ENCODE measurements at places on chromosomes 7 and 10.

DNA sequence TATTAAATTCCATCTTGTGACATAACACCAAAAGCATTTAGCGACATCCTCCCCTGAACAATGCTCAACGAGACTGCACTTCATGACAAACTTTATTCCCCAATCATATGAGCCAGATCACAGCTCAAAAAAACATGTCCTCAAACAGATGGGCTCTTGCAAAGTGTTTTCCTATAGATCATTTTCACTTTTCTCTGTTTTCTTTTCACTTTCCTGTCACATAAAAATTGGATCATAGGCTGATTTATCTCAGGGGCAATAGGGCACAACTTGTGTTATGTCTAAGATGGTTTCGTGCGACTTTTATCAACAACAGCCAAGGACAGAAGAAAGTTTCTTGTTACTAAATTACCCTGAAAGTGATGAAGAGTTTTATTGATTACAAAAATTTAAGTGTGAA, 206.1 kb downstream of the WDR11 start:
- no peak for DNase-seq

- DNase-seq = no peak
These were observed 38.1 kb upstream of the AGBL3 start for GRCh38 chr7:134948246-134948645.

GRCh38 chr7:143318661-143319060, 2.8 kb downstream of the CLCN1 start:
- DNase-seq = no peak

DNA sequence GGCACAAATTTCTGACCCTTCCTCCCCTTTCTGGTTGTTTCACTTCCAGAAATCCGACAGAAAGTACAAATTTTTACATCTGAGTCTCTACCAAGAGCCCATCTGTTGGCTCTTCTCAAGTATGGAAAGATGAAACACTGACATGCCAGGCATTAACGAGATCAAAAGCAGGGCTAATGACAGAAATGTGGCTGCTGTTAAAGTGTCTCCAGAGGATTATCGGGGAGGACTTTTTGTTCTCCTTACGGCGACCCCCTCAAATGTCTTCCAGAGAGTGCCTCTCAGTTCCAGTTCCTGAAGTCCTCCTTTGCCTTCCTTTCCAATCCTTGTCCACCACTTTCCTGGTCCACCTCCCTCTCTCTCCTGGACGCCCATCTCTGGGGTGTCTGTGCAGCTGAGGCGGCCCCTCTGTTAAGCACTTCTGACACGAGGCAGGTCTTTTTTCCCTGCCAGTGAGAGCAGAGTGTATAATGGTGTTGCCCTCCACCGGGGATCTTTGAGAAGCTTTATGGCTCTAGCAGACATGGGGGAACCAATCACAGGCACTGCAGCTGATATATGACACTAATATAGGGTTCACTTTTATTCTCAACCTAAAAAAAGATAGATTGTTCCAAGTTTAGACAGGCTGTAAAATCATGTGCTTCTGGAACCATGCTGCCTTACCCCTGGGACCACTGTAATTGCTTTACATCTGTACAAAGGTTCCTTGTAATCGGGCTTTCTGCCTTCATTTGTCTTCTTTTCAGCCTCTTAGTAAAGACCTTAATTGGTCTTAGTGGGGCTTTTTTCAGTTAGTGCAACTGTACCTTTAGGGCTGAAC, 757.1 kb downstream of the AUTS2 start:
- no peak for DNase-seq

GRCh38 chr7:108818742-108819141, 249.1 kb downstream of the DNAJB9 start:
- DNase-seq = no peak

GRCh38 chr10:70699659-70700174, 27.4 kb downstream of the ADAMTS14 start:
- no peak for DNase-seq

- DNase-seq = no peak
These were observed 119.5 kb downstream of the SEC23IP start for GRCh38 chr10:120012131-120012400.

DNA sequence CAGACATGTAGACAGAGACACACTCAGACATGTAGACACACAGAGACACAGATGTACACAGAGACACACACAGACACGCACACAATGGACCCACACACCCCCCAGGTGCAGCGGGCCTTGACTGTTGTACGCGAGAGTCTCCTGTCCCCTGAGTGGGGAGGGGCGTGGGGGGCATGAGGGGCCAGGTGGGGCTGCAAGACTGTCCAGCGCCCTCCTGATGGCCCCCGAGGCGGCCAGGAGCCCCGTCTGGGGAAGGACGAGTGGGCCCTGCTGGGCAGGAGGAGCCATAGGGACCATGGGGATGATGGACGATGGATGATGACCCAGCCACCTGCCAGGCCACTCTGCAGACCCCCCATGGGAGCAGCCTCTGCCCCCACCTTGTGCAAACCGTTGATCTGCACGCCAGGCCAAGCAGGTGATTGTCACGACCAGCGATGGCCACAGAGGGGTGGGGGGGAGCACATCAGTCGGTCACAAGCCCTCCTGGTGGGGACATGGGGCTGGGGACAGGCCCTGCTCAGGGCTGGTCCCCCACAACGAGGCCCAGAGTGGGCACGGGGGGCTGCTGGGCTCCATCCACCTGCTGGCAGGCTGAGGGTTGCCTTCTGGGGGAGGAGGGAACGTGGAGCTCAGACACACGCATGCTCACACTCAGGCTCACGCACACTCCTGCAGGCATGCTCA, 11.6 kb downstream of the VENTX start:
- DNase-seq = no peak

DNA sequence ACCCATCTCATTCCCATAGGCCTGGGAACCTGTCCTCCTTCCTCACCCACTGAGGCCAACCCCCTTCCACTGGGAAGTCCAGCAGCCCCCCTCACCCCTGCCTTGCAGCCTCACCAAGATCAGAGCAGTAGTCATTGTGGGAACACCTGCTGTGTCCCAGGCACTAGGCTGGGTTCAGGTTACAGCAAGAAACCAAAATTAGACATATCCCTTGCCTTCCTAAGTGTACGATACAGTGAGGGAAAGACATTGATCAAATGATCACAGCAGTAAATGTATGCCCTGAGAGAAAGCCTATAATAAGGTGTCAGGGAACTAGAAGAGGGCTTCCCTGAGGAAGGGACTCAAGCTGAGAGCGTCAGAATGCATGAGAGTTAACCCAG, 17.0 kb upstream of the C10orf105 start:
- no peak for DNase-seq

- DNase-seq = no peak
These were observed 32.9 kb downstream of the ENTPD1 start for GRCh38 chr10:95788830-95789229.

DNA sequence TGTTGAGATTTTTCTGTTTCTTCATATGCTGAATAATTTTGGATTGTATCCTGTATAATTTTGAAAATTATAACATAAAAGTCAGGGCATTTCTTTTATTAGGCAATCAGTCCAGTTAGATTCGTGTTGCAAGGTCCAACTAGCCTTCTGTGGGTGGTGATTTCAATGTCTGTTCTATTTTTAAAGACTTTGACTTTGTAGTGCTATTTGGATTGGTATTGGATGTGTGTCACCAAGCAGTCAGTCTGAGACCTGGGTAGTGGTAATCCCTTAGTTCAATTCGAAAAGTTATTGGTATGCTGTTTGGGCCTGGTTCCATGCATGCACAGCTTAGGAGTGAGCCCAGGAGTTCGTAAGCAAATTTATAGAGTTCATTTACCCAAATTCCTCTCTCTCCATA, 82.2 kb downstream of the EPDR1 start:
- no peak for DNase-seq

DNA sequence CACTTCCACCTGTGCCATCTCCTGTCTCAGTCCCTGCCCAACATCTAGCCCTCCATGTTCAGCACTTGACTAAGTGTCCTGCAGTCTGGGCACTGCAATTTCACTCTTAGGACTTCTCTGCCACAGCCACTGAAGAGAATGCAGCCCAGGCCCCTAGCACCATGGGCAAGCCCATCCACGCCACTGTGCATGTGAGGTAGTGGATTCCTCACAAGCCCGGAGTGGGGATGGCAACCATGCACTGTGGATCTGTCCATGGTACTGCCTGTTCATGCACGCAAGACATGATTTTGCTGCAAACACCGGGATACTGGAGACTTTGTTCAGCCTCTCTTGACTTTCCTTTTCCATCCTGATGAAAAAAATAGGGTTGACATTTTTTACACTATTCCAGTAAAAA, 12.3 kb downstream of the DDC start:
- no peak for DNase-seq

- DNase-seq = no peak
These were observed 79.2 kb downstream of the CCDC3 start for GRCh38 chr10:12922117-12922900.

GRCh38 chr10:31975157-31975765, 46.6 kb upstream of the ARHGAP12 start:
- DNase-seq = no peak

DNA sequence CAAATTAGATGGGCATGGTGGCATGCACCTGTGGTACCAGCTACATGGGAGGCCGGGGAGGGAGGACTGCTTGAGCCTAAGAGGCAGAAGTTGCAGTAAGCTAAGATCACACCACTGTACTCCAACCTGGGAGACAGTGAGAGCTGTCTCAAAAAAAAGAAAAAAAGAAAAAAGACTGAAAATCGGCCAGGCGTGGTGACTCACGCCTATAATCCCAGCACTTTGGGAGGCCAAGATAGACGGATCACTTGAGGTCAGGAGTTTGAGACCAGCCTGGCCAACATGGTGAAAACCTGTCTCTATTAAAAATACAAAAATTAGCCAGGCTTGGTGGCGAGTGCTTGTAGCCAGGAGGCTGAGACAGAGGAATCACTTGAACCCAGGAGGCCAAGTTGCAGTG, 11.9 kb downstream of the RNF216 start:
- DNase-seq = no peak

GRCh38 chr7:101990811-101991418, 173.5 kb downstream of the CUX1 start:
- DNase-seq = peak; percentile 69

DNA sequence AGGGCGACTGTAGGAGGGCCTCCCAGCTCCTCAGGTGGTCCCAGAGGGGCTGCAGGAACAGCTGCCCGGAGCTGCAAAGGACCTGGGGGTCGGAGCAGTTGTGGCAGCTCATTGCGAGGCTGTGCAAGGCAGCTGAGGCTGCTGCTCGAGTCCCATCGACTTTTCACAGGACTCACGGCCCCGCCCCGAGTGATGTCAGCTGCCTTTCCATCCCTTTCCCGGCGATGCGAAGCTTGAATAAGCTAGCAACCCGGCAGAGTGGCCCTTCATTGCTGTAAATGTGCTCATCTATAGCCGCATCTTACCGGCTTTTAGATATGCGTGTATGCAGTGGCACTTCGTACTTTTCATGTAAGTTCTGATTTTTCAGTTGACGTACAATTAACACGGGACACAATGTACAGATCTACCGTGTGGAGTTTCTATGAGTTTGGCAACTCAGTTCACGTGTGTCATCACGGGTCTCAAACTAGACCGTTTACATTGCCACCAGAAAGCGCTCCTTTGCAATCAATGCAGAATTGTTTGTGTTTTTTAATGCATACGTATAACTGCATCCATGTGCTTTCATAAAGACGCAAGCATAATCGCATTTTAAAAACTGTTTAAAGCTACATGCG, at the start of gene CH25H:
Gene CH25H (minus strand): TSS at position 137 of the 620 bp plus-strand sequence. CDS start 25 bp downstream, at position 112.
- peak; percentile 18 for DNase-seq

Measured in CD4-positive, alpha-beta T cell treated with Interleukin-15 for 1 hour (primary cell).